Amniotic stem cell (primary cell): ENCODE measurements at places on chromosomes 4 and X.

DNA sequence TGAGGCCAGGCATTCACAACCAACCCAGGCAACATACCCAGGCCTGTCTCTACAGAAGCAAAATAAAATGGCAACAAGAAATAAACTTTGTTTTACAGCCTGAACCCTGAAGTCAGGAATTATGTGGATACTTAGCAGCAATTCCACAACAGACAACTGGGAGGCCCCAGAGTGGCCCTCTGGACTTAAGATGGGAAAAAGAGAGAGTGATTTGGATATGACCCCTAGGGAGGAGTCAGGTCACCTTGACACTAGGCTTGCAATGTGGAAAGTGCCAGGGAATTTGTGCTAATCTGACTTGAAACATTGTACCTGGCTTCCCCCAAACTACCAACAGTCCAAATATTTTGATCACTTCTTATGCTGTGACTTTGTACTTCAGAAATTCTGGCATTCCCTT is 193.1 kb downstream of the PARM1 start:
- no peak for DNase-seq

DNA sequence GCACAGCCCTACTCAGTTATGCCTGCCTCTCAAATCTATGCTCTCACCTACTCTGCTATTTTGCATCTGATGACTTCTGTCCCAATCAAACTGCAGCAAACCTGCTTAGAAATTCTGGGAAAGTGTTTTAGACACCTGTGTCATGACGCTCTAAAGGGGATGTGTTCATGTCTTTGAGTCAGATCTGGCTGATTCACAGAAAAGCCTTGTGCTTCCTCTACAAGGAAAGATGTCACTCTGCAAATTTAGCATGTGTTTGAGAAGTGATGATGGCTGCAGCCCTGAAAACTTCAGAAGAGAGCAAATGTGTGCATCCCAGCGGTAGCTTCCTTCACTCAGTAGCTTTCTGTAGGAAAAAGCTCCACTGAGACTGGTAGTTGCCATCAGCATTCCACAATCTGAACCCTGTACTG is 235.4 kb downstream of the MGST2 start:
- DNase-seq = no peak

- no peak for DNase-seq
Observed at GRCh38 chrX:103275947-103276567, 493 bp downstream of the TCEAL5 start.

DNA sequence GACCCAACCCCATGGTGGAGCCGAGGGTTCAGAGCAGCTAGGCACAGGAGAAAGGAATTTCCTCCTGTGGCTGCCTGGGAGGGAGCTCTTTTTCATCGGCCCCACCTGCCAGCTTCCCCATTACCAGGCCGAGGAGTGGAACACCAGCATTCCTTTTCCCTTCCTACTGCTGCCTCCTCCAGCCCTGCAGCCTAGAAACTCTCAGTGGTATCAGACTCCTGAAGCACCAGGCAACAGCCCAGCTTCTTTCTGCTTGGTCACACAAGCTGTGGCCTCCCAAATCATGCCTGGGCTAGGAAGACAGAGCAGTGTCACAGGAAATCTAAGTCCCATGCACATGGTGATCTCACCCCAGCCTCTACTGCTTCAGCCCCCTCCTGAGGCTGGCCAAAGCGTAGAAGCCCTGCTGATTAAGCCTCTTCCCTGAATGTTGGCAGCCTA is 30.1 kb downstream of the RTL5 start:
- no peak for DNase-seq

DNA sequence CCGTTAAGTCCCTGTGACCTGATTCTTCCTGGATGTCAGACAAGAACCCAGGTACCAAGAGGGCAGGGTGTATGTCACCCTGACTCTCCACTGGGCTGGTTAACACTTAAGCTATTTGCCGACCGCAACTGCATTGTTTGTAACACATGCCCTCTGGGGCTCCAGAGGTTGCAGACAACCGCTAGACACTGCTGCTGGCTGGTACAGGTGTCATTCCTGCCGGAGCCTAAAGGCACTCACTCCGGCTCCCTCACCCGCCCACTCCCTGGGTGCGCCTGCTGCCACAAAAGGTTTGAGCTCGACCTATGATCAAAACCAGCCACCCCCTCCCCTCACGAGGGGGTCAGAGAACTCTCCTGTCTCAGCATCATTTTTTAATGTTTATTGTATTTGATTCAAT is 208.2 kb downstream of the FAT4 start:
- DNase-seq = no peak
